ENCODE measurements at places on chromosomes 2 and 18.

GRCh38 chr2:1286929-1287328, 126.3 kb upstream of the TPO start:
- no peak for DNase-seq

GRCh38 chr2:241316825-241317224, 1.1 kb downstream of the SEPTIN2 start:
- DNase-seq: no peak

- peak; percentile 45 for DNase-seq
Observed at GRCh38 chr18:51621113-51621863, 423.8 kb upstream of the MEX3C start.

DNA sequence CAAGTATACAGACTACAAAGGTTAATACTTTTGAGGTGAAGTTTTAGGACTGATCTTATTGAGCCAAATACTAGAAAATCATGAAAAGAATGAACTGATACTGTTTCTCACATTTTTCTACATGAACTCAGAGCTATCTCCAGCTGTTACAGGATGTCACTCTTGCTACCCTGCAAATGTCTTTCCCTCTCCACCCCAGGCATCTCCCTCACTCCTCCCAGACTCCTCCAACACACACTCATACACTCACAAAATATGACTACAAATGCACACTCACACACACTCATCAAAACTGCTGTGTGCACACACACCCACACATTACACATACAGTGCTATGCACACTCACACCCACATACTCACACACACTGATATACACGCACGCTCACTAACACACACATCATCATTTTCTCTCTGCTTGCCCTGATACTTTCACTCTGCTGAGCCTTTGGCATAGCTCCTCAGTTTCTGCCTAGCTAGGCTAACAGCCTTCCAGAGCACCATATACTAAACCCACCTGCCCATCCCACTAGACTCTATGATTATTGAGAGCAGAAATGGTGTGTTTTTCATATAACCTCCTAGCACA, 273.3 kb downstream of the CD226 start:
- no peak for DNase-seq

DNA sequence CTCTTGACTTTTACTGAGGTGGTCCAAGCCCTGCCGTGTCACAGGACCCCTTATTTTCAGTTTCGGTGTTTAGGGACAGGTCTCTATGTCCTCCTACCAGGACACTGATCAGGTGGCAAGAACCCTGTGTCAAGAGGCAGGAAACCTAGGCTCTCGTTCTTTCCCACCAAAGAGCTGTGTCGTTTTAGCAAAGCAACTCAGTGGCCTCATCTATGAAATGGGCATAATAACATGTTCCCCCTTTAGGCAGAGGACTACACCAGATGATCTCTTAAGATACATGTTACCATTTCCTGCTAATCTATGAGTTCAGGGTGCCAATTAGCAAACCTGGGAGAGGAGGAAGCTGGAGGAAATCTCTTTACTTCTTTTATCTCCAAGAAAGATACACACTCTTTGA, 1.9 kb downstream of the RAB31 start:
- DNase-seq: no peak

- peak; percentile 41 for DNase-seq
Observed at GRCh38 chr2:100818606-100819369, 1.2 kb upstream of the NPAS2 start.

- DNase-seq: no peak
Observed at GRCh38 chr2:8418721-8419120, 263.1 kb upstream of the ID2 start.

DNA sequence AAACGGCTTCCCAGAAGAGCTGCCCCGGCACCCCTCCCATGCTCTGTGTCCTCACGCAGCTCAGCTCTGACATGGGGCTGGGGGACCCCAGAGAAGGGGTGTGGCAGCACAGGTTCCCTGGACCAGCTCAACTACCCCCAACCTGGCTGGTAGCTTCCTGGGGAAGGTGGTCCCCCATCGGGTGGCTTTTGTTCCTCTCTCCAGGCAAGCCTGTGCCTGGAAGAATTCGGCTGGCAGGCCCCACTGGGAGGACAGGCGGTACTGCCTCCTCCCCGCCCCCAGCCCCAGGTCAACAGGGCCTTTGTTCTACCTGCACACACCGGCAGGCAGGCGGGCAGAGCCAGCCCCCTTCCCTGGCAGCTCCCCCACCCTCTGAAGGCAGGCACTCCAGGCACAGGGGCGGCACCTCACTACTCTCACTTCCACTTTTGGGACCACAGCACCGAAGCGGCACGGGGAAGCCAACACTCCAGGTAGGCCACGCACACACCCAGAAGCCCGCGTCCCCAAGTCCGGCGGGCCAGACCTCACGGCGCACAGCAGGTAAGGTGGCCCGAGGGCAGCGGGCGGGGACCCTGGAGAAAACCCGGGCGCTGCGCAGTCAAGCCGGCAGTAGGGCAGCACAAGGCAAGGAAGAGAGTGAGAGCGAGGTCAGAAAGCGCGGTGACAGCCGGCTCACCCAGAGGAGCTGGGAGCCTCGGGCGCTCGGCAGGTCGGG, 1.3 kb downstream of the HS6ST1 start:
- peak; percentile 47 for DNase-seq

DNA sequence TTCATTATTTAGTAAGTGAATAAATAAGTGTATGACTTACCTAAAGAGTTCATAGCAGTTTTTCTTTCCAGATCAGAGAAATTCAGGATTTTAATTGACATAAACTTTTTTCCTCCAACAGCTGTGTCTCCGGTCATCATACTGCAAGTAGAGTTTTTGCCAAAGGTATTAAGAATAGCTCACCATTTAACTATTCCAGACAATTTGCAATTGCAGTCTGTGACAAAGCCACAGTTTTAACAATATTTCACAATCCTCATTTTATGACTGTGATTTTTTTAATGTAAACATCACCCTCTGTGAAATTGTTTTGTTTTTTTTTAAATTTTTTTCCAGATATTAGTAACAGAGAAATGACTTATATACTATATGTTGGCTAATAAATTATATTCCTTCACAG, 199.1 kb downstream of the TRIB2 start:
- no peak for DNase-seq

DNA sequence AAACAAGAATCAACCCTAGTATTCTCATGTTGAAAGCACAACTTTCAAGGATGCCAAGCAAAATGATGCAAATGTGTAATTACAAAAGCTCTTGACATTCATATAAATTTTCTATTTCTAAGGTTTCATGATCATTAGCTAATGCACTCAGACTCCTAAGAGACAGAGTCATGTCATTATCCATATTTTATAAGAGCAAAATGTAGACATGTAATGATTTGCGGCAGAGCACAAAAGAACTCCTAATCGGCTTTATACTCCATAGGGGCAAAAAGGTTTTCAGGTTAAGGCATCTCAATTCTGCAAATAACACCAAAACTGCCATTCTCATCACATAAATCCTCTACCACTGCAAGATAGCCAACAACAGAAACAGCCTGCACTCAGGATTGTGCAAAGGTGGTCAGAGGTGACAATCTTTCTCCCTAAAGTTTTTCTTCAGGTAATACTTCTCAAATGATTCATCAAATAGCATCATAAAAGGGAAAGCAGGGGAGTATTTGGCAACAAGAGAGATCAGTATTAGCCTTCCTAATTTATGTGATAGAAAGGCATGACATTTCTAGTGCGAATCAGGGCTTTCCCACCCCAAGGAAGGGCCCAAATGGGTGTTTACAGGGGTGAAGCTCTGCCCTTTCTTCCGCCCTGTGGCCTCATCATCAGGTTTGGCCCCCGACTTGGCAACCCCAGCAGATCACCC, 64.7 kb downstream of the STK39 start:
- DNase-seq: no peak

GRCh38 chr2:11478899-11479605, 13.1 kb upstream of the E2F6 start:
- DNase-seq: no peak

- no peak for DNase-seq
Observed at GRCh38 chr18:32480581-32480980, 9.9 kb upstream of the GAREM1 start.

GRCh38 chr2:152623076-152623740, 94.1 kb downstream of the PRPF40A start:
- DNase-seq: no peak

GRCh38 chr2:64000630-64001381, 18.4 kb downstream of the VPS54 start:
- no peak for DNase-seq

DNA sequence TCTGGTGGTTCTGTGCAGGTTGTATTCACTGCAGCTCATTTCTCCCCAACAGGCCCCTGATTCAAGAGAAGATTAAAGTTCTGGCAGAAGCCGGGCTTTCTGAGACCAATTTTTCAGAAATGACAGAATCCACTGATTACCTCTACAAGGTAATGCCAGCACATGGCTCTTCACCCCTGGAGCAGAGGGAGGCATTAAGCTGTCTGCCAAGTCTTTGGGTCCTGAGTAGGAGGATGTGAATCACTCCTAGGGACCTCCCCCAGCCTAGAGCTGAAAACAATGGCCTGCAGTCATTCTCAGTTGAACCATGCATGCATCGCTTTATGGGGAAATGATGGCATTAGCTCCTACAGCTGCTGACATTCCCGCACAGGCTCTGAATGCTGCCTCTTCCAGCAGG, 20.5 kb upstream of the RPL37A start:
- DNase-seq: peak; percentile 41

- DNase-seq: no peak
Observed at GRCh38 chr2:20091305-20091991, 40.0 kb upstream of the LAPTM4A start.

DNA sequence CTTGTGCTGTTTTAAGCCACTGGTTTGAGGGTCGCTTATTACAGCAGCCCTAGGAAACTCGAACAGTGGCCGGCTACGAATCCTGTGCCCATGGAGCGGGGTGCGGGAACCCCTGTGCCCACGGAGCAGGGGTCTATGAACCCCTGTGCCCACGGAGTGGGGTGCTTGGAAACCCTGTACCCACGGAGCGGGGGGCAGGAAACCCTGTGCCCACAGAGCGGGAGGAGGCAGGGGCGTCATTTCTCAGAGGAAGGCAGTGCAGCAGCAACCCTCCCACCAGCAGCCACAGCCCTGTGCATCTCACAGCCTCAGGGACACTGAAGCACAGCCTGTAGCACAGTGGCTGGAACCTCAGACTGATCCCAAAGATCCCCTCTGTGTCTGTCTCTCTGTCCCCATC, 34.2 kb upstream of the GPC1 start:
- no peak for DNase-seq

GRCh38 chr2:57453945-57454344, 592.7 kb upstream of the VRK2 start:
- DNase-seq: no peak

GRCh38 chr18:64134044-64134747, 14.7 kb downstream of the LINC00305 start:
- no peak for DNase-seq

DNA sequence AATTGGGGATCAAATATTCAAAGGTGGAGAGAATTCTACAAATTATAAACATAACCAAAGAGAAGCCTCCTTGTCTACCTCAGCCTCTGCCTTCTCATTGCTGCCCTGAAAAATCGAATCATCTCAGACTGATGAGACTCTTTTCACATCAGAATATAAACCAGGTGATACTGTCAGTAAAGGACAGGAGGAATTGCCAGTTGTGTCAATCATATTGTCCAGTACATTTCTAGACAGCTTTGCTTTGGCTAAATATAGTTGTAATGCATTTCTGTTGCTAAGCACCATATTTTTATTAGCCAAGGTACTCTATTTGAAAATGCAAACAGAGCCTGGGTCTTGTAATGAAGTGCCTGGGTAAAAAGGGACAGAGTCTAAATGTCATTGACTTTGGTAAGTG, 92.6 kb upstream of the TLK1 start:
- no peak for DNase-seq

DNA sequence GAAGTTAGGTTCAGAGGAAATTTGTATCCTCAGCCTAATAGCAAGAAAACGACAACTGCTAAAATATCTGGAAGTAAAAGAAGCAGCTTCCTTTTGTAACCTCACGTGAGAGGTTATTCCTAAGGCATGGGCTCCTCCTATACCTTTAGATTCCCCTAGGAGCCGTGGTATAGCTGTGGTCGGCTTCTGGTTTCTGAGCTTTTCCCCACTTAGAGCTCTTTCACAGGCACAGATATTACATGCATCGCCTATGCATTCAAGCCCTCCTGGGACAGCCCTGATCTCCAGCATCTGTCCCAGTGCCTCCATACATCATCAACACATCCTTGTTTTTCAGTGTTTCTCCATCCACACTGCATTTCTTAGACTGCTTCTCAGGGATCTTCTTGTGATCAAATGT, 289.0 kb downstream of the ALPK2 start:
- DNase-seq: no peak

DNA sequence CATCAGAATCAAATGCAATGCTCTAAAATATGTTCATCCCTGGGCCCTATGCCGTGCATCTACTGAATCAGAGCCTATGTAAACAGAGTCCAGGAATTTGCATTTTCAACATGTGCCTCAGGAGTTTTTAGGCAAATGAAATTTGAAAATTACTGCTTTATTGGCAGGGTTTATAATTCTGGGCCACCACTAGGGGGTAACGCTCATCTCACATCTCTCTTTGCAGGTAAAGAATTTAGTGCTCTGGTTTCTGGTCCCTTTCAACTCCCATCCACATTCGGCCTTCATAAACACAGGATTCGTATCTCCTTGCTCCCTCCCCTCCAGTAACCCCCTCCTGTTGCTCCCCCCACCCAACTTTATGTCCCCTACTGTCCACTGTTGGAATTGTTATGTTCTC, 49.3 kb downstream of the LYPD6B start:
- DNase-seq: no peak

DNA sequence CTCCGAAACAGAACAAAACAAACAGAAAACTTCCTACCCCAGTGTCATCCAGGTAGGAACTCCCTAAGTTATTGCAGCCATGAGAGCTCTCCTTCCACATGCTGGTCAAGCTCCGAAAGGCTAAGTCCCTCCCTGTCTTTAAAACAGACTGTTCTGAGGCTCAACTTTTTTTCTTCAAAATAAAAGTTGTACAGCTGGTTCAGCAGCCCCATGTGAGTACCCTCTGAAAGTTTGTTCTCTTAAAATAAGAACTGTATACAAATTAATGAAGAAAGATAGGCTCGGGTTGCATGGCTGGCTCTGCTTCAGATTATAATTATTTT, at the start of gene PDE1A:
Gene PDE1A, minus strand, starts transcription at position 119 of the 323 bp plus-strand sequence.
- DNase-seq: no peak

DNA sequence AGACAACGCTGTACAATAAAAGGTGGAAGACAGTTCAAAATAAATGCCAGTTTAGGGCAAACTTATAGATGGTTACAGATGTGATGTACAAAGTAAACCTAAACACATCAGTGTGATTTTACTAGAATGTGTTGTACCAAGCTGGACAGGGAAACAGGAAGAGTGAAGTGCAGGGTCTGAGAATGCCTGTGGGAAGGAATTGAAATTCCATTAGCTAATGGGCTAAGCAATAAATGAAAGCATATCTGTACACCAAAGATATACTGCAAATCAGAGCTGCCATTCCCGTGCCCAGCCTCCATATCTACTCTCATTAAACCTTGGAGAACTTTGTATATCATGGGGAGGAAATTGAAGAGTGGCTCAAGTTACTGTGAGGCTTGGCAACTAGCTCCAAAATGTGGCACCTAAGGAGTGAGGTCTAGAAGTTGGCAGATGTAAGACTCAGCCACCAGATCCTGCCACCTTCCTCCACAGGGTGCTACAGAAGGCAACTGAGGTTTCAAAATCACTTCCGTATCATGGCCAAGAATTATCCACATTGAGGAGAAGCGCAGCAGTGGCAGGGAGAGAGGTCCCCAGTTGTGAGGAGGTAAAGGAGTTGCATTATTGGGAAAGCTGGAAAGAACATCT, 277.8 kb downstream of the TCF4 start:
- DNase-seq: no peak
